HCT116 (cell line): ENCODE measurements at places on chromosomes 5 and 9.

DNA sequence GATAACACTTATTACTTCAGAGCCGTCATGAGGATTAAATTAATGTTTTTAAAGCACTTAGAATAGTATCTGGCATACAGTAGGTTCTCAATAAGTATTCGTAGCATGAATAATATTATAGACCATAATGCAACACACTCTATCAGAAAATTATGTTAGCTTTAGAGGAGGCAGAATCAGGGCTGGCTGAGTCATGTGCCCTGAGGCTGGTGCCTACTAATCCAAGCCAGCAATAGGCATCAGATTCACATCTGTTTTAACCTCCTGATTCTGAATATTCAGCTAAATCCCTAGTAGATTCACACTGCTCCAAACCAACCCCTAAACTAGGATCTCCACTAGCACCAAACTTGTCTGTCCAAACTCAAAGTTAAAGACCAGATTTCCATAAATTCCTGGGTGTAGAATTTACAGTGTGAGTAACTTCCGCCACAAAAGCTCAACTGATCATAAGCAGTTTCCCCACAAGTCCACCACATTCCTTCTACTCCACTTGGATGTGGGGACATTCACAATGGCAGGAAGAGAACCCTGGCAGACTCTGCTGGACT is 170.0 kb upstream of the DAPK1 start:
- DNase-seq: no peak

- DNase-seq: no peak
Observed at GRCh38 chr5:64680289-64680688, 10.0 kb upstream of the SHISAL2B start.

GRCh38 chr5:55232985-55233928 is at the start of gene CCNO:
Gene CCNO (minus strand): TSS chr5:55233608. CDS start chr5:55233523, 85 bp downstream.
- peak; percentile 70 for DNase-seq

DNA sequence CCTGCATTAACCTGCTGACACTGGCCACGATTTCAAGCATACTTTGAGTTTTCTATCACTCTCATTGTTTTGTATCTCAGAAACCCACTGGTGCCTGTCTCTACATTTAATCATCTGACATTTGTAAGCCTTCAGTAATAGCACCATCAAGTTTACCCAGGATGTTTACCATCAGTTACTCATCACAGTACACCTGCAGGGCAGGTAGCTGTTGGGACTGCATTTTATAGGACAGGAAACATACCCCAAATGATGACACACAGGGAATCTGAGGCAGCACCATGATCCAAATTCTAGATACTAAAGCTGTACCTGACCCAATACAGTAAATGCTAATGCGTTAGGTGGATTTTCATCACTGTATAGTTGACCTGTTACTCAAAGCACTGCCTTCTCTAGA is 114.2 kb downstream of the FEM1C start:
- no peak for DNase-seq

GRCh38 chr5:2742921-2743679 is 8.4 kb downstream of the IRX2 start:
- no peak for DNase-seq

GRCh38 chr9:89417832-89418473 is 80.0 kb downstream of the SEMA4D start:
- no peak for DNase-seq

- no peak for DNase-seq
Observed at GRCh38 chr5:151125421-151125820, 32.2 kb downstream of the ANXA6 start.

- DNase-seq: no peak
Observed at GRCh38 chr5:14178671-14179211, 35.6 kb downstream of the TRIO start.

GRCh38 chr9:4143936-4144717 is 155.7 kb downstream of the GLIS3 start:
- DNase-seq: no peak

DNA sequence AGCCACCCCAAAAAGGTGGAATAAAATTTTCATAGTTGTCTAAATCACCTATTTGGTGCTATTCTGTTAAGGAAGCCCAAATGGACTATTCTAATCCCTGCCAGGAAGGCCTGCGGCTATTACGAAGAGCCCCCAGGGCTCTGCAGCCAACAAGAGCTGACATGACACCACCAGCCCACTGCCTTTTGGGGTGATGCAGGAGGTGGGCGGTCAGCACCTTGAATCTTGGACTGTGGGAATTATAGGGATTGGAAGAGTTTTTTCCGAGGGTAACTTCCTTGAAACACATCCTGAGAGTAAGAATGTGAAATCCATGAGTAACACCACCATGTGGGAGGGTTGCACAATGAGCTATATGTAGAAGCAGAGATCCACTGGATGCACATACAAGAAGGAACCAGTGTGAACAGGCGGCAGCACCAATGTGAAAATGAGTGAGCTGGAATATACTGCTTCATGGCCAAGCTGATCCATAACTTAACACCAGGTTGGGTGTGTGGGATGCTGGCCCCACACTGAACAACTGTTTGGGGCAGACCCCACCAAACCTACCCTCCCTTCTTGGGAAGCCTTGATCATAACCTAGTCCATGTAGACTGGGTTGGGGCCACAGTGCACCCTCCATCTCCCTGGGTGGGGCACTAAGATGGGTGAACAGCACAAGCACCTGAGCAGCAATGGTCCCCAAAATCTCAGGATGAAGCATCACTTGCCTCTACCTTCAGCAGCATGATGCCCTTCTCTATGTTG is 239.0 kb downstream of the FSTL4 start:
- no peak for DNase-seq

DNA sequence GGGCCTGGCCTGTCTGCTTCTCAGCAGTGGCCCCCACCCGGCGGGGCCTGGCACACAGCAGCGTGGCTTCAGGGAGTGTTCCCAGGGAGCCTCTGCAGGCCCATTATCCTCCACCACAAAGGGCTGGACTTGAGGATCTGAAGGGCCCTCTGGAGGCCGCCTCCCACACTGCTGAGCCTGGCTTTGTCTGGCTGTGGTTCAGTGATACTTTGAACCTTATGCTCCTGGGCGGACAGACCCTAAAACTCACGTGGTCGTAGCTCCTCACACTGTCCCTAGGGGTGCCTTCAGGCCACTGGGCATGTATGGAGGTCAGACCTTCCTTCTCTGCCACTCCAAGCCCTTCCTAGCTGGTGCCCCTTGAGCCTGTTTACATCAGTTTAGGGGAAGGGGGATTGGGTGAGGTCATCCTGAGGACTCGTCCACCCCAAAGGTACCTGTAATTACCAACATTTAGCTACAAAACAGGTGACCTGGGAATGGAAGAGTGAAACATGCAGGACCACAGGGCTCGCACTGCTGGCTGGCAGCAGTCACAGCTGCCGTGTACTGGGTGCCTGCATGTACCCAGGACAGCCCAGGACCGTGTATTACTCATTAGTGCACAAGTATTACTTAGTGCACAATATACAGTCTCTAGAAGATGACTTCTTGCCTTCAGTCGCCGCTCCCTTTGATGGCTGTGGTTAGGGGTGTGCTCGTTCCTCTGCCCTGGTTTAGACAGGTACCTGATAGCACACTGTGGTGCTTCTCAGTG is 8.5 kb downstream of the GRHPR start:
- DNase-seq: no peak

DNA sequence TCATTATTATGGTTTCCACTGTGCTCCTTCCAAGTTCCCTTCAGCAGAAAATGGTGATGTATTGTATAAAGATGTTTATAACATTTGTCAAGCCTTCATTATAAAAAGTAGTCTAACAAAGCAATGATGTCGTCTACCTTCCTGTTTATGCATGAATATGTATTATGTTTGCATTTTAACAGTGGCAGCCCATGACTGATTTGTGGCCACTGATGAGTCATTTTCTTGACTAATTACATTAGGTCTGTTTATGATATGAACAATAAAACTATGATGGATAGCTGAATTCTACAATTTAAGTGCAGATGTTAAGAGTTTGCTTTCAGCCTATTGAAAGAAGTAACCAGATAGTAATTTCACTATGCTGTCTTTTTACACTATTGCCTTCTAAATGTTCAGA is 75.4 kb upstream of the ADAMTS19 start:
- no peak for DNase-seq

DNA sequence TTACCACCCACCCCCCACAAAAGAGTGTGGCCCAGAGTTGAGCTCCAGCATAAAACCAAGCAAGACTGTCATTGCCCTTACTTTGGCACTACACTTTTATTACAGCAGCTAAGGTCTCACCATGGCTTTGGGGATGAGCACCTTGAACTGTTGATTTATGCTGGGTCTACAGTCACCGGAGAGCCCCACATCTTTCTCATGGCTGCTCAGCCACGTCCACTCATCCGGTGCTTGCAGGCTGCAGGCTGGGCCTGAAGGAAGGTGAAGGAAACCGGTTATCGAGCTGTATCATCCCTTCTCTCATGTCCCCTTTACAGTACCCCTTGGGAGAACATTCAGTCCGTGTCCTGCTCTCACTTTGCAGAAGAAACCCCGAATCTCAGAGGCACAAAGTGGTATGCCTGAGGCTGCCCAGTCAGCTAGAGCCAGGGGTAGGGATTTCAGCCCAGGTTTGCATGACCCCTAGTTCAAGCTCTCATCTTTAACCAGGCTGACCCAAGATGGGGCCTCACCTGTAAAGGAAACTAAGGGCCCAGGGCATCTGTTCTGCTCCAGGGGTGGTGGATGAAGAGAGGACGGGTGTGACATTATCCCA is 11.6 kb downstream of the TMOD1 start:
- DNase-seq: no peak

DNA sequence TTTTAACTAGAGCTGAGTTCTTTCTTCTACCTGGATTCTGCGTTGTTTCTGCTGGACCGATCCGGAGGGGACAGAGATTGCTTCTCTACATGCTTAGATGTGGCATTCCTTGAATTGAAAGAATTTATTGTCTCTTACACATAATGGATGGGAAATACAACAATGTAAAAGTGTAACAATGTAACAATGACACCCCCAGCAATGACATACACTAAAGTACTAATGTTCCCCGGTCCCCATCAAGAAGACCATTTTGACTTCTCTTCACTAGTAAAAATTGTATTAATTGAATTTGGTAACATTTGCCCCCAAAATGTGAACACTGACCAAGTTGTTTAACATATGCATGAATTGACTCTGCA is 760.2 kb downstream of the TAF11L14 start:
- DNase-seq: no peak

- DNase-seq: no peak
Observed at GRCh38 chr5:125085797-125086505, 339.5 kb upstream of the ZNF608 start.
